Activated CD4-positive, alpha-beta T cell treated with anti-CD3 and anti-CD28 coated beads, Interleukin-2, Interleukin-6, amounts not matched to agents 100 ng/mL and 50 ng/mL, durations not matched to agents 16 hours and 8 hours (primary cell): ENCODE measurements at places on chromosomes 5 and 9.

GRCh38 chr5:143843461-143843860, 31.5 kb downstream of the HMHB1 start:
- no peak for DNase-seq

GRCh38 chr5:170569101-170569500, 65.3 kb downstream of the KCNIP1 start:
- no peak for DNase-seq

- DNase-seq, result no peak
Measured at GRCh38 chr9:121138973-121139372, 62.7 kb downstream of the RAB14 start.

DNA sequence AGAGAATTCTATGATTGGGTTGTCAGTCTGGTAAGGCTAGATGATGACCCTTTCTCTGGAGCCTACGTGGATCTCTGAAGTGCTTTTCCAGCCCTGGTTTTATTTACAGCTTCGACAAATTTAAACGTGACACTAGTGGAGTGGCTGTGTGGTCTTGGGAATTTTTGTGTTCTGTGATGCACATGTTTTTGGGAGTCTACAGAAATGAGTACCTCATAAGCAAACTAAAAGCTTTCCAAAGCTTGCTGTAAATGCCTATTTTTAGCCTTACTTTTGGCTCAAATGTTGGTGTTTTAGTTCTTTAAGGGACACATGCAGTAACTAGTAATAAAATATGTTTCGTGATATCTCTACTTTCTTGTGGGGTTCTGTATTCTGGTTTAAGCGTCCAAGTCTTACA, 3.3 kb downstream of the LARP1 start:
- no peak for DNase-seq
